ENCODE measurements at places on chromosomes 7 and 10.
A peak's percentile ranks its signal among the peaks of the same experiment; 100 is the strongest.

DNA sequence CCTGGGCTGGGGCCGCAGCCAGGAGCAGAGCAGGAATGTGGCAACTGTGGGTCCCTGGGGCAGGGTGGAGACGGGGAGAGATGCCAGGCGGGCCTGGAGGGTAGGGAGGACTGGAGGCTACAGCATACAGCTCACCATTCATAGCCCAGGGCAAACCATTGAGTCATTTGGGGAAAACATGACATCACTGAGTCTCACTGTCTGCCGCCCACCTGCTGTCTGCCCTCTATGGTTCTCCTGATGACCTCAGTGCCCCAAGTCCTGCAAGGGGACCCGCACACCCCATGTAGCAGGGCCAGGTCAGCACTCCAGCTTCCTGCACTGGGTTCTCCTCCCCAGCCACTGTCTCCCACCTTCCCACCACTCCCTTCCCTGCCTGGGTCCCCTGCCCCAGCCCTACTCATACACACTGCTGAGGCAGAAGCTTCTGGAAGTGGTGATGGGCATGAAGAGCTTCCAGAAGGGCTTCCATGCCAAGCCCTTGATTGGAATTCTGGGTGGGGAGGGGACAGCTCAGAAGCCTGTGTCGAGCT is 10.4 kb downstream of the CHST3 start:
- DNase-seq = no peak

- no peak for DNase-seq
These were observed 43.6 kb upstream of the LRRC17 start for GRCh38 chr7:102869195-102869594.

DNA sequence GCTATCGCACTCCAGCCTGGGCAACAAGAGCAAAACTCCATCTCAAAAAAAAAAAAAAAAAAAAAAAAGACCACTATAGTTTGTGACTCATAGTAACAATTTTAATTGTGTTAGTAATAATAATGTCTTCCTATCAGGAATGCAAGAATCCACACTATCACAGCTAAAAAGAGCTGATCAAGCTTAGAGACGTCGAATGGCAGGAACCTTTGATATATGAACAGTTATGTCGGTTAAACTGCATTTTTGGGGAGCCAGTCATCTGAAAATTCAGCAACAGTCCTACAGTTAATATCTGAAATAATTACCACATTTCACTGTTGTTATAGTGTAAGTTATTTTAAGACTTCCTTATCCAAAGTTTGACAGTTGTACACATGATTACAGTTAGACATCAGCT is 8.8 kb downstream of the PHYH start:
- DNase-seq = peak; percentile 39

GRCh38 chr7:17674943-17675608 is 265.2 kb downstream of the SNX13 start:
- no peak for DNase-seq

DNA sequence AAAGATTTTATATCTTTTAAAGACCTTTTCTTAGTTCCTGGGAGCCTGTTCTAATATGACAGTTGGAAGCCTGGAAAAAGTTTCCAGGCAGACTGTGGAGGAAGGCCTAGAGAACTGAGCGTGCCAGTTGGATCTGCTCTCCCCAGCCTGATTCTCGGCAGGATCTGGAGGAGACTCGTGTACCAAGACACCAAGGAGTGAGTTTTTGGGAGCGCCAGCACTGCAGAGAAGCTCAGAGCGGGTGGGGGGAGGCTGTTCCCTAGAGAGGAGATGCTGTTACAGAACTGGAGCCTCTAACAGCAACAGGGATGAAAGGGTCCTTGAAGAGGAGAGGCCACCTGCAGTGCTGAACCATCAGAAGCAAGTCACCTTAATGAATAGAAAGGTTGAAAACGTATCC is 52.9 kb downstream of the LYZL2 start:
- no peak for DNase-seq

- no peak for DNase-seq
These were observed 341.7 kb downstream of the PARD3 start for GRCh38 chr10:34473174-34474008.

DNA sequence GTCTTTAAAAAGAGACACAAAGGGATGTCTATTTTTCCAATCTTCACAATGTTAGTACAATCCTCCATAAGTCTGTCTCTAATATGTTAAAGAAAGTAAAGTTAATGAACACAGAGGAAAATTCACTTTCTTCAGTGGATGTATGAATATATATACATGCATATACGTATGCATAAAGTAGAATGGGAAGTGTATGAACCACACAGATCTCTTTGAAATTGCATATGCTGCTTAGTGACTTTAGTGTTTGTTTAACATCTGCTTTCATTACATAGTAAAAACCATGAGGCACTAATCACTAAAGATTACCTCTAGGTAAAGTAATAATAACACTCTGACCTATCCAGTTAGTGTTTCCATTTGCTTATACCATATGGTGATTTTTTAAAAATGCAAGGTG is 451.2 kb downstream of the SEMA3D start:
- DNase-seq = no peak

DNA sequence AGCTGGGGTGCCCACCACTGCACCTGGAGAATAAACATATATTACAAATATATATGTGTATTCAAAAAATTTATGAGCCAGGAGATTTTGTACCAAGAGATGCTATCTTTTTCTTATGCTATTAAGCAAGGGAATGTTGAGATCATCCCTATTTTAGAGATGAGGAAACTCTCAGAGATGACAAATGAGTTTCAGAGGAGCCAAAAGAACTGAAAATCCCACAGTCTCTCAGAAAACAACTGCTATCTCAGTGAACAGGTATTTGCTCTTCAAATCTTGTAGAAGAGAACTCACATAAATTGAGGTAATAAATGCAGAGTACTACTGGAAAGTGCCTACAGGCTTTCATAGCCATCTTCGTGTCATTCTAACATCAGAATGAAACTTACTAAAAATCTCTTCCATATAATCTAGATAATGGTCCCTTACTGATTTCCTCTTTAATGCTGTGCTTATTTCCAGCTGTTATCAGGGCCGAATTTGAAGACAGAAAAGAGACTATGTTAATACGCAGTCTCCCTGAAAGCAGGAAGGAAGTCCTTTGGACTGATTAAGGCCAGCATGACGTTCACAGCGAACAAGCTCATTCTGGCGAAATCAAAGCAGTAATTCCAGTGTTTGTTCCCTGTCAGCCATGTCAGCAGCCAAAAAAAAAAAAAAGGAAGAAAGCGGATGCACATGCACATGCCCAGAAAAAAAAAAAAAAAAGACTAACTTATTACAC is 29.4 kb upstream of the ANAPC16 start:
- peak; percentile 37 for DNase-seq

GRCh38 chr10:108375691-108376090 is 1211.2 kb upstream of the SORCS1 start:
- DNase-seq = peak; percentile 78

DNA sequence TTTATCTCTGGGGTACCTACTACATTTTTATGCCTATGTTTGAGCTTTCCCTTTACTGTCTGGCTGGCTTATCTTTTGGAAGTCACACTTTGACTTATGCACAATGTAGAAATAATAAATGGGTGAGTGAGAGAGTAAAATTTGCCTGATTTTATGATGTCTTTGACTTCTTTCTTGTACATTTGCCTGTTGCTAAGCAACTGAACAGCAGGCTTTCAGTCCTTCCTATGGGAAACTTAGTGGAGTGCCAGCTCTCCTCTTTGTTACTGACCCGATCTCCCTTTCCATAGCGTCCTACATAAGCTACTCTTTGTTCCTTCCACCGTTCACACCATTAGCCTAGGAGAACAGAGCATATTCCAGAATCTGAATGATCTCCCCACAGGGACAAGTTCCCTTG is 4.2 kb downstream of the TAS2R60 start:
- DNase-seq = no peak

Measured in fibroblast of upper back skin (primary cell).